ENCODE measurements at places on chromosomes 2 and 18. TPM values are rescaled to one million over a fixed set of nuclear protein-coding genes. Genes with fewer than 3 reads are reported as not detected.

DCC gene
- 5.5 TPM for total RNA-seq

ST8SIA5 gene
- 9.0 TPM for total RNA-seq

MSTN gene
- total RNA-seq: 31.1 TPM

GPR39 gene
- 0.10 TPM for total RNA-seq

SLC9A4 gene
- total RNA-seq: 0.10 TPM

KCNG2 gene
- not detected for total RNA-seq

PRKAG3 gene
- 19.7 TPM for total RNA-seq

NEURL3 gene
- total RNA-seq: 2.7 TPM

HSPE1 gene
- 121 TPM for total RNA-seq

B3GNT7 gene
- total RNA-seq: 2.8 TPM

FAHD2A gene
- total RNA-seq: 20.8 TPM

IL36B gene
- not detected for total RNA-seq

SCYGR4 gene
- total RNA-seq: not detected

CYS1 gene
- total RNA-seq: 5.4 TPM

FOSL2 gene
- 66.4 TPM for total RNA-seq

CIDEA gene
- not detected for total RNA-seq

ST6GAL2 gene
- 7.1 TPM for total RNA-seq

SGPP2 gene
- 2.3 TPM for total RNA-seq

RRM2 gene
- 20.3 TPM for total RNA-seq

LIMS4 gene
- 1.0 TPM for total RNA-seq

HMSD gene
- not detected for total RNA-seq

ABCB11 gene
- not detected for total RNA-seq

ARHGAP15 gene
- total RNA-seq: 32.2 TPM

ZNF385B gene
- 0.51 TPM for total RNA-seq
